Airway epithelial cell (primary cell): ENCODE measurements at places on chromosomes 3 and 15. TPM values are rescaled to one million over a fixed set of nuclear protein-coding genes. Genes with fewer than 3 reads are reported as not detected.

The SLC24A5 gene
- total RNA-seq: not detected in 2 replicates

The DNAJA4 gene
- 5.6 and 6.1 TPM in 2 replicates for total RNA-seq

The EPHA6 gene
- total RNA-seq: not detected in 2 replicates

The SYNPR gene
- total RNA-seq: not detected in 2 replicates

The TGM5 gene
- 0.92 and 2.1 TPM in 2 replicates for total RNA-seq

The PP2D1 gene
- total RNA-seq: not detected in 2 replicates

The GOLIM4 gene
- 24.0 and 27.2 TPM in 2 replicates for total RNA-seq

The SLC51A gene
- 0.14 TPM in 1 of 2 replicates, not detected in the other for total RNA-seq
